Mesenteric fat pad (tissue), 1 donor: ENCODE measurements at places on chromosomes 12 and 14.

DNA sequence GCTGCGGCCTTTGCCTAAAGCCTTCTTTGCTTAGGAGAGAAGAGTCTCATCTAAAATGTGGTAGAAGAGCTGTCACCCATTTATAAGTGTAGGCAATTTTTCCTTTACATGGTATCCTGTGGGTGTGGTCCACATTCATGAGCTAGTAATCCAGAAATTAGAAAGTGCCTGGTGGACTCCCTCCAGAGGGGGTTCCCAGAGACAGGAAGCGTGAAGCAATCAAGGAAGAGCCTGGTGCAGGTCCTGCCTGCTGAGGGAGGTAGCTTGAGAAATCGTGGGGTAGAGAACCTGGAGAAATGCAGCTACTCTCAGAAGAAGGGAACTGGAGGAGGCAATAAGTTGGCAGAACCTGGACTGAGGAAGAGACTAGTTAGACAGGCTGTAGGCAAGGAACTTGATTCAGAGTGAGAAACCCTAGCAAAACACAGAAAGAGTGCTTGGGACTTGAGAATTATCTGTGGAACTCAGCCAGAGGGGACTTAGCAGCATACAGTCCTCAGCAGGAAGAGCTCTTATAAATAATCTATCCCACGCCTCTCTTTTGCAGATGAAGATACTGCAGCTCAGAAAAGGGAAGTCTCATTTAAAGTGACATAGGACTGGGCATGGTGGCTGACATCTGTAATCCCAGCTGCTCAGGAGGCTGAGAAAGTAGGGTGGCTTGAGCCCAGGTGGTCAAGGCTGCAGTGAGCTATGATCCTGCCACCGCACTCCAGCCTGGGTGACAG, 182.4 kb upstream of the CCND2 start:
- DNase-seq, result no peak

- DNase-seq, result no peak
Measured at GRCh38 chr12:67853204-67853603, 136.0 kb upstream of the IFNG-AS1 start.

DNA sequence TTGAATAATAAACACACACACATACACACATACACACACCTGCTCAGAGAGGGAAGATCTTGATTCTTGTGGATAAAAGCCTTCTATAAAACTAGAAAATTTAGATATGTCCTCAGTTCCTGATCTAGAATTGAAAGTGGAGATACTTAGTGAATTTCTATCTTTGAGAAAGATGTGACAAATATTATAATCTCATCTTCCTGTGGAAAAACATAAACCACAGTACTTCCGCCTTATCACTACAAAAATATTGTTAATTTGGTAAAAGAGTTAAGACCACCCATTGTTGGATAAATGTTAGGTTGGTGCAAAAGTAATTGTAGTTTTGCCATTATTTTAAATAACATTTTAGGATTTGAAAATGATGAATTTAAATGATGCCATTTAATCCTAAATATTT, at the start of gene KLRK1:
TSS of gene KLRK1 (minus strand) at position 138 of the 400 bp plus-strand sequence. CDS start 1,231 bp downstream, outside the sequence.
- no peak for DNase-seq

DNA sequence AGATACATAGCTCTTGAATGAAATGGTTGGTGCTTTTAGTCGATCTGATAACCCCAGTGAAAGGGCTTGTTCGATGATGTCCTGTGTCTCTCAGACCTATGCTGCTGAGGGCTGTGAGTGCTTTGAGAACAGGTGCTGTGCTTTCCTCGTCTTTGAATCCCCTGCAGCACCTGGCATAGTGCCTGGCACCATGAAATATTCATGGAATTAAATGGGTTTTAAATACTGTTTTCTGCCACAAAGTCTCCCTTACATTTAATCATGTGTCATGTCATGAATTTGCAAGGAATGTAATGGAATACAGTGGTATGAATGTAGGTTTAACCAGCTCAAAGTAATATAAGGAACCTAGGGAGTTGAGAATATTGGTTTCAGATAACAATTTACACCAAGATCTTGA, 220.5 kb upstream of the PRICKLE1 start:
- no peak for DNase-seq

DNA sequence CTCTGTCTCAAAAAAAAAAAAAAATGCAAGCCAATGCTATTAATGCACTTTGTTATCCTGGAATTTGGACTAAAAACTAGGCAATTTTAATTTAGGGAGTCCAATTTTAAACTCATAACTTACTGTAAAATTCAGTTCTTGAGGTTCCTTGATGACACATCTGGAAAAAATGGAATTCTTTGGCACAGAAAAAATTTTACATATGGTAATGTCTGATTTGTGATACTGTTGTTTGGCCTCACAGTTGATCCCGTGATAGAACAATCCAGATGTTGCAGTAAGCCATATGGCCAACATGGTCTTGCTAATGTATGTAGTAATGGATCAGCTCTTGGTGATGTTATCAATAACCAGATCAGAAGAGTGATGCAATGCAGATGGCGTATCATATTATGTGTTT, 1089.8 kb downstream of the FLRT2 start:
- DNase-seq, result no peak

DNA sequence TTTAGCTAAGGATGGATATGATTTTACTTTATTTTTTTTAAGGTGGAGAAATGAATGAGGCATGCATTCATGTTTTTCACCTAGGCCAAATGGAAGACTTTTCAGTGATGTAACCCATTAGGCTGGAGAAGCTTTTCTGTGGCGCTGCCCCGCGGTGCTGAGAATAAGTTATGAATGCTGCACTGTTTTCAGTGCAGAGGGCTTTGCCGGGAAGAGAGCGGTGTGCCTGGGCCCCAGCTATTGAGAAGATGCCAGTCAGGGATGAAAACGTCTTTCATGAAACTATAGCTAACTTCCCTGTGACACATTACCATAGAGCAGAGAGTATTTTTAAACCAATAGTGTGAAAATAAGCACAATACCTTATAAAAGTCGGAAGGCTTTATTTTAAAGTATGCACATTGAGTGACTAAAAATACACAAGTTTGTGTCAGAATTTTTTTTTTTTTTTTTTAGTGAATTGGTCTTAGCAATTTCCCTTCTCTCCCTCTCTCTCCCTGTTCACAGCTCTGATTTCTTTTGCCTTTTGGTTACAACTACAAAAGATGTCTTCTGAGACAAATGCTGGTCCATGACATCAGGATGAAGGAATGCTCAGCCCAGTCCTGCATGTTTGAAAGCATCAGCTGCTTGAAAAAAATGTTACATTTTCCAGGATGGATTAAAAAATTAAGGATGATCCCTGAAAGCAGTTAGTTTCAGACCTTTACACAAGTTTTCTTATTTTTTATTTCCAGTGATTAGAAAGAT, 48.3 kb downstream of the NPAS3 start:
- no peak for DNase-seq

- DNase-seq, result no peak
Measured at GRCh38 chr14:36675581-36675980, 13.9 kb downstream of the PAX9 start.

- DNase-seq, result no peak
Measured at GRCh38 chr12:2256453-2256852, 203.7 kb downstream of the CACNA1C start.

DNA sequence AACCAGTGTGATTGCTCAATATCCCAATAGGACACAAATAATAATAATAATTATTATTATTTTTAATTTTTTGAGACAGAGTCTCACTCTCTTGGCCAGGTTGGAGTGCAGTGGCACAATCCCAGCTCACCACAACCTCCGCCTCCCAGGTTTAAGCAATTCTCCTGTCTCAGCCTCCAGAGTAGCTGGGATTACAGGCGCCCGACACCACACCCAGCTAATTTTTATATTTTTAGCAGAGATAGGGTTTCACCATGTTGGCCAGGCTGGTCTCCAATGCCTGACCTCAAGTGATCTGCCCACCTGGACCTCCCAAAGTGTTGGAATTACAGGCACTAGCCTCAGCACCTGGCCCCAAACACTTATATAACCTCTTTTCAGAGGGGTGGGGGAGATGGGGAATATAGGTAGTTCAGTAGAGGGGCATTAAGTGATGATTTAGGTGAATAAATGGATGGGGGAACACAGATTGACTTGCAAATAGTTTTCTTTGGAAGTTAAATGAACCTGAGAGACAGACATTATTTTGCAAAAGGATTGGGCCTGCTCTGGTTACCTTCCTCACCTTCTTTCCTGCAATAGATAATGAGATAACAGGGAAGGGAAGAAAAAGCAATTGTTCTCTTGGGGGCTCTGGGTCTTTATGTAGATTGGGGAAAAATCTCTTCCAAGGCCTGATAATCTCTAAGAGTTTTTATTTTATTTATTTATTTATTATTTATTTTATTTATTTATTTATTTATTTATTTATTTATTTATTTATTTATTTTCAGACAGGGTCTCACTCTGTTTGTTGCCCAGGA, 57.7 kb downstream of the RESF1 start:
- DNase-seq, result peak; percentile 5

- DNase-seq, result no peak
Measured at GRCh38 chr12:28936711-28937110, 212.4 kb upstream of the FAR2 start.

DNA sequence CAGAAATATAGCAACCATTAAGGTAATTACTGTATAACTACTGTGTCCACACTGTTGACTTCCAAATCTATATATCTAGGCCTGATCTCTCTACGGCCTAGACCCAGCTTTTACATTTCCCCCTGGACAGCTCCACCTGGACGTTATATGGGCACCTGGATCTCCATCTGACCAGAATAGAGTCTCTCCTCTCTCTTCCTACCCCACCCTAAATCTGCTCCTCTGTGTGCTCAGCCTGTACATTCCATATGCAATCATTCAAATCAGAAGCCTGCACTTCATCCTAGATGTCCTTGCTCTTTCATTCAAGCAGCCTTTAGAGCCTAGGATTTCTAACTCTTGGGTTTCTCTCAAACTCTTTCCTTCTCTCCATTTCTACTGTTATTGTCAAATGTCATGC, 255.0 kb downstream of the PAX9 start:
- no peak for DNase-seq

GRCh38 chr12:104163631-104164030, 25.6 kb upstream of the NFYB start:
- no peak for DNase-seq

DNA sequence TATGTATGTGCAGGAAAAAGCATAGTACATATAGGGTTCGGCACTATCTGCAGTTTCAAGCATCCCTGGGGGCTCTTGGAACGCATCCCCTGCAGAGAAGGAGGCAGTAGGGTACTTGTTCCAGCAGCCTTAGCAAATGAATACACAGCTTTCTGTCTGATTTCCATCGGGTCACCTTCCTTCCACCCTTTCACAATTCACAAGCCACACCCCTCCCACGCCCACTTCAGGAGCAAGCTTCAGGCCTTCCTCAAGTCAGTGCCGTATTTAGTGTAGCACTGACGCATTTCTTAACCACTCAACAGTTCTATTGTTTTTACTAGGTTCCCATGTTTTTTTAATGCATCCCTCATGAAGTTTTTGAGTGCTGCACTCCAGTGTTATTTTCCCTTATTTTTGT, 64.2 kb downstream of the CLMN start:
- DNase-seq, result peak; percentile 81

GRCh38 chr12:82182601-82183190, 175.5 kb downstream of the CCDC59 start:
- no peak for DNase-seq

GRCh38 chr14:61653507-61653906, 41.8 kb upstream of the HIF1A start:
- DNase-seq, result no peak

DNA sequence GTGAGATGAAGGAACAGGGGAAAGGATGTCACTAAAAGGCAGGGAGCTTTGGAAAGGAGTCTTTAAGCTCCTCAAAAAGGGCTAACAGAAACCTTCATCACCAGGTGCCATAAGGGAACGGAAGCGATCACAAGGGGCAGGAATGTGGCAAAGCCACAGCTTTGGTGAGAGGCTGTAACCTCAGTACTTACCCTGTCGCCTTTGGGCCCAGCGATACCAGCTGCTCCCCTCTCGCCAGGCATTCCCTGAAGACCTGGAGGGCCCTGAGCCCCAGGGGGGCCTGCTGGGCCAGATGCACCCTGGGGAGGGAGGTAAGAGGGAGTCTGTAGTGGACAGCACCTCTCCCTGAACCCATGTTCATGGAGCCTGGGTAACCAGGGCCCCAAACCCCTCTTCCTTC, 18.9 kb downstream of the TMEM106C start:
- no peak for DNase-seq

DNA sequence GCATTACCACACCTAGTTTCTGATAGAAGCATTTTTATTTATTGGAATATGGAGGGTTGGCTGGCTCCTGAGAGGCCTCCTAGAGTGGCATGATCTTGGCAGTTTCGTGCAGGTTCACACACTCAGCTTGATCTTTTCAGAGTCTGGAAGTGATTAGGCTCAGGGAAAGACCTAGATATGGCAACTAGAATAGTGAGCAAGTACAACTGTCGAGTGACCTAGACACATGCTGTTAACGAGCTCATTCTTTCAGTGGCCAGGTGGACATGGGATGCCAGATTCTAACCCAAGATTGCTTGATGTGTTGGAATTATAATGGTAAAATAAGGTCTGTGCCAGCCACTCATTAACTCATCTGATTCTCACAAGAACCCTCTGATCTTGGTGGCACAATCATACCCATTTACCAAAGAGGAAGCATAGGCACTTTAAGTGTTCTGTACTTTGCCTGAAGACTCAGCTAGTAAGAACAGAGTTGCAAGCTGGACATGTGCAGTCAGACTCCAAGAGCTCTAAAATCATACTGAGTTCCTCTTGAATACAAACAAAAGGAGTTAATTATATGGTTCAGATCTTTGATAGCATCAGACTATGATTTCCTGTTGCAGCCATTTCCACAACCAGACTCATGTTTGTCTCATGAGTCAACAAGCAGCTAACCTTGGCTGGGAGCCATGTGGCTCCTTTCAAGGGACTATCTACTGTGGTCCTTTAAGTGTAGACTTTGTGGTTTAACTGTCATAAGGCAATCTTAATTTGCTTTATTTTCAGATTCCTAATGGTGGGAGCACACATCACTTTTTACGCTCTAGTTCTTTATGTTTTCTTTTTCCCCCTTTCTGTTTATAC, 144.2 kb downstream of the PLEKHA5 start:
- no peak for DNase-seq

- no peak for DNase-seq
Measured at GRCh38 chr12:87883806-87884205, 145.4 kb downstream of the C12orf50 start.

- no peak for DNase-seq
Measured at GRCh38 chr14:59046746-59047145, 141.7 kb upstream of the DAAM1 start.

- peak; percentile 60 for DNase-seq
Measured at GRCh38 chr14:101361044-101361443, 200.3 kb upstream of the DIO3 start.

DNA sequence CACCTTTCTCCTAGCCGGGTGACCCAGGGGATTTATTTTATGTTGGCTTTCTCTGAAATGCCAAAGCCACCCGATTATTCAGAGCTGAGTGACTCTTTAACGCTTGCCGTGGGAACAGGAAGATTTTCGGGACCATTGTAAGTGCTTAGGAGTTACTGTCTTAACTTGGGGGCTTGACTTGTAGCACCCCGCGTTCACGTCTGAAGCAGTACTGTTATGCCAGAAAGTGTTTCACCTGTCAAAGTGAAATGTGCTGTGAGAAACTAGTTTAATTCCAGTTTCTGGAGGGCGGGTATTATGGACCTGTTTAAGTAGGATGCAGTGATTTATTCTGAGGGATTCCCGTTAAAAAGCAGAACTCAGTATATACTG, 218 bp downstream of the LYSET start:
- no peak for DNase-seq

- DNase-seq, result no peak
Measured at GRCh38 chr12:57175428-57176138, 28.2 kb upstream of the LRP1-AS start.

GRCh38 chr14:44149597-44149996, 357.5 kb downstream of the FSCB start:
- DNase-seq, result no peak
